Caudate nucleus (tissue), 63 donors: ENCODE measurements at places on chromosomes 16 and 17.
A peak's percentile ranks its signal among the peaks of the same experiment; 100 is the strongest.

DNA sequence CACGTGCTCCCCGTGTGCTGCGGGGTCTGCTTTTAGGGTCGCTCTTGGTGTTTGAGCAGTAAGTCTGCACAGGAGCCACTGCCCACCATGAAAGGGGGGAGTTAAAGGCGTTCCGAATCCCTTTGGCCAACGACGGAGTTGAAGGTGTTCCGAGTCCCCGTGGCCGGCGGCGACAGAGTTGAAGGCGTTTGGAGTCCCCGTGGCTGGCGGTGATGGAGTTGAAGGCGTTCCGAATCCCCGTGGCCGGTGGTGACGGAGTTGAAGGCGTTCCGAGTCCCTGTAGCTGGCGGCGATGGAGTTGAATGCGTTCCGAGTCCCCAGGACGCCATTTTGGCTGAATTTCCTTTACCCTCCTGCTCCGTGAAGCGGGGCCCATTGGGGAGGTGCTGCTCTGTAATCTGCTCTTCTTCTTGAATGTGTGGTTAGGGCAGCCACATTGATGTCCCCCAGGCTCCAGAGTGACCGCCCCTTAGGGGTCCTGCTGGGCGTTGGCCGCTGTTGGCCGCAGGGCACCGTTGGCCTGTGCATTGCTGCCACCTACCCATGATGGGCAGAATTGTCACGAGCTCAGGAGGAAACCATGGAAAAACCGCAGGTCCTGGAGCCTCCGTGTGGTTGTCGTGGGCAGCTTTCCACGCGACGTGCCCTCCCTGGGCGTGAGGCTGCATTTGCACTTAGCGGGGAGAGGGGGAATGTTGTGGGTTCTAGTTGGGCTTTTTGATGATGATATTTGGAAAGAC, 73.7 kb upstream of the ZNF750 start:
- DNase-seq: no peak

GRCh38 chr17:61504697-61505096, 52.5 kb downstream of the TBX4 start:
- DNase-seq: no peak

- DNase-seq: no peak
Observed at GRCh38 chr16:28589930-28590329, 6.9 kb downstream of the SULT1A2 start.

GRCh38 chr16:57532266-57532625, 4.1 kb downstream of the CCDC102A start:
- no peak for DNase-seq

- no peak for DNase-seq
Observed at GRCh38 chr16:89722392-89723278, 1.3 kb downstream of the ZNF276 start.

DNA sequence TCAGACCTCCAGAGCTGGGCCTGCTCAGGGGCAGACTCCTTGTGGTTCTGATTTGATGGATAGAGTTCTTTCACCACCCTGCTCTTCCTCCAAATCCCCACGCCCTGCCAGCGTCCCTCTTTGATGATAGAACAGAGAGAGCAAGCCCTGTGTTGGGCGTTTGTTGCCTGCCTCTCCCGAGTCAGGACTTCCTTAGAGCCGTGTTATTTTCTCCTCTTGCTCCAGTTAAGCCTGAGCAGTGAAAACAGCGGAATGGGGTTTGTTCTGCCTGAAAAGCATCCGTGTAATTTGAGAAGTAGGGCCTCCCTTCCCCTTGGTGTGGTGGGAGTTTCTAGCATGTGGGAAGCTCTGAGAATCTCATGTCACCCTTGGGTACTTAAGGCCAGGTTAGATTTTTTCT, 22.1 kb downstream of the TMEM94 start:
- no peak for DNase-seq

DNA sequence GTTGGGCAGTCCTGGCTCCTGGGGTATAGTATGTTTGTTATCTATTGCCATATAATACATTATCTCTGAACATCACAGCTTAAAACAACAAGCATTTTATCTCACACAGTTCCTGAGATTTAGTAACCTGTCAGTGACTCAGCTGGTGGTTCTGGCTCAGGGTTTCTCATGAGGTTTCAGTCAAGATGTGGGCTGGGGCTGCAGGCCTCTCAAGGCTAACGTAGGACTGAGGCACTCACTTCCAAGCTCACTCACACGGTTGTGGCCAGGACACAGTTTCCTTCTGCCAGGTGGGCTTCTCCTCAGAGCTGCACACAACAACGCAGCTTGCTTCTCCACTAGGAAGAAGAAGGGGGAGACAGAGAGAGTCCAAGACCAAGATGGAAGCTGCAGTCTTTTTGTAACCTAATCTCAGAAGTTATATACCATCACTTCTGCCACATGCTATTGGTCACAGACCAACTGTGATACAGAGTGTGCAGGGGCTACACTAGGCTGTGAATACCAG, 10.3 kb upstream of the MED13 start:
- DNase-seq: no peak

DNA sequence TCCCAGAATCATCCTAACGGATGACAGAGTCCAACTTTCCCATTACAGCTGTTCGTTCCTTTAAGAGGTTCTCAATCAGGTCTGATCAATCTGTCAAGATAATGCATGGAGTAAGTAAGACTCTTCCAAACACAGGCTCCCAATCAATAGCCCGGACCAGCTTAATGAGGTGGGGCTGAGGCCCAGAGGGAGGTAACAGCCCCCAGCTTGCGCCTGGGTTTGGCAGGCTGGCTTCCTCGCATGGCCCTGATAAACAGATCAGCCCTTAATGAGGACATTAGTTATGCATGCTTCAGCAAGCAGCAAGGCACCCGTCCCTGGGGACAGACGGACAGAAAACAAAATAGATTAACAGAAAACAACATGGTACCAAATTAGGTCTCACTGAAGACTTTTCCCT, 145.7 kb downstream of the ZFHX3 start:
- DNase-seq: no peak

- no peak for DNase-seq
Observed at GRCh38 chr16:27727941-27728340, 178.0 kb downstream of the KATNIP start.

DNA sequence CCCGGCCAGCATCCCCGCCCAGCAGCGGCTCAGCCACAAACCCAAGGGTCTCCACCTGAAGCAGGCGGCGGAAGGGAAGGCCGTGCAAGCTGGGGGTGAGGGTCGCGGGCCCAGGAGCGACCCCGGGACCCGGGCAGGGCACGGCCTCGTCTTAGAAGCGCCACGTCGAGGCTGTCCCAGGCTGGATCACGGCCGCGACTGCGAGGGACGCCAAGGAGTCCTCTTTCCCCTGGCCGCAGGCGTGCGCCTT, 538 bp upstream of the CCNF start:
- no peak for DNase-seq

- no peak for DNase-seq
Observed at GRCh38 chr17:58413684-58414083, 3.6 kb downstream of the RNF43 start.

- peak; percentile 79 for DNase-seq
Observed at GRCh38 chr17:68248199-68248825, 469 bp downstream of the AMZ2 start.

- no peak for DNase-seq
Observed at GRCh38 chr16:11152677-11153331, 103.2 kb downstream of the SOCS1 start.

GRCh38 chr16:48385253-48386150, at the start of gene SIAH1:
Gene SIAH1, minus strand, starts transcription at chr16:48385413. Its CDS starts 22,985 bp downstream, at chr16:48362428.
- peak; percentile 90 for DNase-seq

DNA sequence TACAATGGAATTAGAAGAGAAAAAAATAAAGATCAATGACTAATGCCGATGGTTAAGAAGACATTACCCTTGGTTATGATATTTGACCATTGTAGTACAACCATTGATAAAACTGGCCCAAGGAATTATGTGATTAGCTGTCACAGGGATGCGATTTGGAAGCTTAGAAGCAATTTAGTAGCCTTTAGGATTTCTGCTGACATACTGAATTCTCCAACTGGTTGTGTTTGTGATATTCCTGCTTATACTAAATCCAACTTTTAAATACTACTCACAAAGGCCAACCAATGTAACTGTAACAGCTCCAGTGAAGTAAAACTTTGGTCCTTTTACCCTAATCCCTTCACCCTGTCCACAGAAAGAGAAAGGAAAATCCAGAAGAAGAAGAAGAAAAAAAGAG, 31.4 kb upstream of the ABCA6 start:
- no peak for DNase-seq

DNA sequence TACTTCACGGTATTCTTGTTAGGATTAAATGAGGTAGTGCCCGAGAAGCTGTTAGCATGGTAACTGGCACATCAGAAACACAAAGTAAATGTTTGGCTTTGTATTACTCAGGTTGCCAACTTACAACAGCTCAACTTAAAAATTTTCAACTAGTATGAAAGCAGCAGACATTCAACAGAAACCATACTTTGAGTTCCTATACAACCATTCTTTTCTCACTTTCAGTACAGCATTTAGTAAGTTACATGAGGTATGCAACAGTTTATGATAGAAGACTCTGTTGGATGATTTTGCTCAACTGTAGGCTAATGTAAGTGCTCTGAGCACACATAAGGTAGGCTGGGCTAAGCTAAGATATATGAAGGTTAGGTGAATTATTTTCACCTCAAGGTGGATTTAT, 7.7 kb downstream of the CENPN start:
- no peak for DNase-seq

- no peak for DNase-seq
Observed at GRCh38 chr17:12686486-12686885, 20.8 kb downstream of the MYOCD start.
